CD4-positive, alpha-beta T cell treated with Interleukin-15 for 1 hour (primary cell): ENCODE measurements at places on chromosomes 11 and 22.
A peak's percentile ranks its signal among the peaks of the same experiment; 100 is the strongest.

GRCh38 chr11:71951741-71952310 lies 23.0 kb downstream of the RNF121 start:
- no peak for DNase-seq

- no peak for DNase-seq
Observed at GRCh38 chr11:34926831-34927132, 10.4 kb downstream of the PDHX start.

GRCh38 chr11:65430406-65431217 lies 8.0 kb downstream of the NEAT1 start:
- DNase-seq = no peak

DNA sequence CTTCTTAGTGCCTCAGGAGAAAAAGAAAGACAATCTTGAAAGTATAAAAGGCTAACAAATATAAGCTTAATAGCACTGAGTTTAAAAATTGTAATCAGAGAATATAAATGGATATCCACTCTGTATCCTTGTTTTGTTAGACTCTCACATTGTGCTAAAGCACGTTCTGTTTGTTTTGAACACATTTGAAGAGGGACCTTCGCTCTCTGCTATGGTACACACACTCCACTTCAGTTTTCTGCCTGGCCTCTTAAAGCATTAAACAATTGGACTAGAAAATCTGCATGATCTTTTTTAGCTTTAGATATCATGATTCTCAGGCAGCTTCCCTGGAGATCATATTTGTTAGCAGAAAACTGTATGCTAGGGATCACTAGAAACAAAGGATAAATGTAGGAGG lies 40.3 kb upstream of the PGR start:
- DNase-seq = no peak

GRCh38 chr22:39456522-39457197 lies at the start of gene MGAT3:
MGAT3 (plus strand) TSS chr22:39457012; CDS start chr22:39487348, 30,336 bp downstream.
- no peak for DNase-seq

GRCh38 chr11:111066846-111067245 lies 178.7 kb upstream of the POU2AF2 start:
- no peak for DNase-seq

GRCh38 chr11:2778630-2779498 lies 79.1 kb upstream of the KCNQ1OT1 start:
- DNase-seq = peak; percentile 21

- DNase-seq = peak; percentile 59
Observed at GRCh38 chr22:26656891-26657851, at the start of gene MIAT. MIAT (plus strand) TSS chr22:26657588.

GRCh38 chr11:127074151-127074761 lies 73.7 kb upstream of the KIRREL3 start:
- DNase-seq = no peak

- DNase-seq = no peak
Observed at GRCh38 chr22:37894939-37895670, 11.0 kb upstream of the MICALL1 start.

GRCh38 chr11:86814775-86815174 lies 14.4 kb downstream of the PRSS23 start:
- no peak for DNase-seq

DNA sequence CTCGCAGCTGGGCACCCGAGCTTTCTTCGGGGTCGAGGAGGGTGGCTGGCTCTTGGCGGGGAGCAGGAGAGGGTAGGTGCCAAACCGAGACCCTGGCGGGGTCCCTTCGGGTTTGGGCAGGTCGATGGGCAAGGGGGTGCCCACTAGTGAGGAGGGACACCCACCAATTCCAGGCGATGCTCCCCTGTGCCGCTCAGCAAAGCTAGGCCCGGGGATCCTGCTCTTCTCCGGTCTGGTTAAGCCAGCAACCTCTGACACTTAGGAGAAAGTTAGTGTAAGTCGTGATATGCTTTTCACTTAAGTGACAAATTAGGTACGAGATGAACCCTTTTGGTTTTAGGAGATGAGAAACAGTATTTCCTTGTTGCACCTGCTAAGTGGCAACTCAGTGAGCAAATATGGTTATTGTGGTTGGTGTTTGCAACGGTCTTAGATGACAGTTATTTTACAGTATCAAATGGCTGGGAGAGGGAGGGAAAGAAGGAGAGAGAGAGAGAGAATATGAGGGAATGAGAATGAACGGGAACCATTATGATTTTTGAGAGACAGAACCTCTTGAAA lies 565 bp downstream of the NUCB2 start:
- no peak for DNase-seq

DNA sequence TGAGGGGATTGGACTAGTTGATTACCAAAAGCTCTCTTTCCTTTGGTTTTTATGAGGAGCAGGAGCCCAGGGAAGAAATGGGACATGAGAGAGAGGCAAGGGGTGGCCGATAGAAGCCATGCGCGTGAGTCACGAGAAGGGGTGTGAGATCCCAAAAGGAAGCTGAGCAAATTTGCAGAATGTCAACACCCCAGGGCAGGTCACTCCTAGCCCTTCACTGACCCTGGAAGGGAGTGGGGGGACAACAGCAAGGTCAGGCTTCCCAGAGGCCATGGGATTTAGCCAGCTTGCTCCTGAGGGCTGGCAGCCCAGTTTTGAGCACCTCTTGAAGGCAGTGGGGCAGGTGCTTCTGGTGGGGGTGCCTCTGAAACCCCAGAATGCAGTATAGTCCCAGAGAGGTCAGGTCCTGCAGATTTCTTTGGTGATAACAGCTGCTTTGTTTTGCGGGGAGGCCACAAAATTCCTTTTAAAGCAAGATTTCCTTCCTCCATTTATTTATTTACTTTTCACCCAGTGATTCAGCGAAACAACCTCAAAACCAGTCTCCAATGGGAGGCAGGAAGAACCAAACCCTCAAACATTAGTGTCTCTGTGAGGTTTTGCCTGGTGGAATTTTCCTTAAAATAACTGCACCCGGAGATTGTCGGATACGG lies 40.1 kb upstream of the TIMP3 start:
- no peak for DNase-seq

DNA sequence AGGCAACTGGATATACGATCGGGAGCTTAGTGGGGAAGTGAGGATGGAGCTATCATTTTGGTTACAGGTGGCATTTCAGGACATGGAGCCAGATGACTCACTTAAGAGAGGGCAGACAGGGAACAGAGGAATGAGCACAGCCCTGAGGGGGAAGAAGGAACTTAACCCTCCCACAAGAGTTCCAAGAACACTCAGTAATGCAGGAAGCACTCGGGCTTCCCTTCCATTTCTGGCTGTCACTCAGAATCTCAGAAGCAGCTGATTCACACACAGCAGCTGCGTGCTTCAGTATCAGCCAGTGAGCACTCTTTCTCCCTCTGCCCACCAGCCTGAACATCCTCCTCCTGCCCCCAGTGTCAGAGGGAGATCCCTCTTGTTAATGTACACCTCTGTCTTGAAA lies 34.8 kb downstream of the EFCAB6 start:
- DNase-seq = no peak

DNA sequence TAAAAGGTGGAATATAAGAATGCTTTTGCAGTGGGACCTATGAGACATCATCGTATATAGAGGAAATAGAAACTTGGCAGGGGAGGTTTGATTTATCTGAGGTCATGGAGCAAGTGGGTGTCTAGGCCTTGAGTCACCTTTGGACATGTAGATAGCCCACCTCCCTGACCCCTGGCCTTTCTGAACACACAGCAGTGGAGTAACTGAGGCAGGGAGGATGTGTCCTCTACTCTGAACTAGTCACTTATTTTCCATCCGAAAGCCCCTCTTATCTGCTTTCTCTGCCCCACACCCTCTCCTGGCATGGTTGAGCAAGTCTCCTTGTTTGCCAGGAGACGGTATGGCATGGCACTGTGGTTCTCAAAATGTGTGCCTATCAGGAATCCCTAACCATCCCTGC lies 7.9 kb downstream of the CD82 start:
- no peak for DNase-seq

- peak; percentile 30 for DNase-seq
Observed at GRCh38 chr11:94325681-94326080, 21.3 kb downstream of the IZUMO1R start.

GRCh38 chr11:83571302-83571701 lies 285.1 kb upstream of the CCDC90B start:
- no peak for DNase-seq

DNA sequence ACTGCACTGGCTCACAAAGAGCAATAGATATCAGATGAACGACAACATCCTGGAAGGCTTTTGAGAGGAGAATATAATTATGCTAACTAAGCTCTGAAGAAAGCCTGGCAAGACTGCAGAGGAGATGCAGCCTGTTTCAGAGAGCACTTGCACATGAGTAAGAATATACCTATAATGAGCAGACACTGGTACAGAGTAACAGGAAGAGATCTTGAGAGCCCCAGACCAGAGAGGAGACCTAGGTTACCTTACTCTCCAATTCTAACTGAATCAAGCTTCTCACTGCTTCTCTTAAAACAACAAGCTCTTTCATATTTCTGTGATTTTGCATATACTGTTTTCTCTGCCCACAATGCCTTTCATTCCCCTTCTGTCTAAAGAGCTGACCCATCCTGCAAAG lies 66.5 kb downstream of the FAM168A start:
- no peak for DNase-seq

DNA sequence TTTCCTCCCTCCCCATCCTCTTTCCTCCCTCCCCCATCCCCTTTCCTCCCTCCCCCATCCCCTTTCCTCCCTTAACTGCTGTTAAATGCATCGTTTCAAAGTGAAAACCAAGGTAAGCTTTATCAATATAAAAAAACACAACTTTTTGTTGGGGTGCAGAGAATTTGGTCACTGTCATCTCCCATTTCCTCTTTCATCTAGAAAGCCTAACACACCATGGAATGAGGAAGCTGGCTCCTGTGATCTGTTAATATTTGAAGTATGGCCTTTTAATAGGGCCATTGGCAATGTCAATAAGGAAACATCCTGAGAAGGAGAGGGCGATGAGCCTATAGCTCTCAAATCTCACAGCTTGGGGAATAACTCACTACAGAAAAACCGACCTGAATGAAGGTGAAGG lies 7.0 kb downstream of the EXPH5 start:
- DNase-seq = no peak

GRCh38 chr11:116835791-116836631 lies 1.4 kb downstream of the APOA1 start:
- DNase-seq = peak; percentile 87
